ENCODE measurements at places on chromosomes 5 and 9.

- DNase-seq: no peak
Observed at GRCh38 chr9:26191711-26192110, 513.5 kb upstream of the TUSC1 start.

DNA sequence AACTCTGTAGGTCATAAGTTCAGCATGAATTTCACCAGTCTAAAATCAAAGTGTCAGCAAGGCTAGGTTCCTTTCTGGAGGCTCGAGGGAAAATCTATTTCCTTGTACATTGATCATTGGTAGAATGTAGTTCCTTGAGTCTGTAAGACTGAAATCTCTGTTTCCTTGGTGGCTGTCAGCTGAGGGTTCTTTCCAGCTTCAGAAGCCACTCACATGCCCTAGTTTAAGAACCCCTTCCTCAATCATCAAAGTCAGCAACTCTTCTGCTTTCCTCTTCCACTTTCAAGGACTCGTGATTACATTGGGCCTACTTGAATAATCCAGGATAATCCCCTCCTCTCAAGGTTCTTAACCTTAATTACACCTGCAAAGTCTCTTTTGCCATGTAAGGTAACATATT is 4.9 kb upstream of the SCAMP1 start:
- DNase-seq: no peak

GRCh38 chr9:135622415-135623020 is 16.8 kb downstream of the GLT6D1 start:
- DNase-seq: no peak

DNA sequence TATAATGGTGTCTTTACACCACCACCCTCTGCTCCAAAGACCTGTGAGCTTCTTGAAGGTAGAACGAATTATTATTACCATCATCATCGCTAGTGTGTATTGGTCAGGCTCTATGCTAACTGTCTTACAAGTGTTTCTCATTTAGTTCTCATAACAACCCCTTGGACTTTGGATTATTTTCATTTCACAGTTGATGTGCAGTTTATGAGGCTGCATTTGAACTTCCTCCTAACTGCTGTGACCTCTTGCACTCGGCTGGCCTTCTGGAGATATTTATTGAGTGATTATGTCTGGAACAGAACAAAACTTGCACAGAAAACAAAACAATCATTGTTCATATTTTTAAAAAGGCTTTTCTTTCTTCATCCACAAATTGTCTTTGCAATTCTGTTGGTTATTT is 306.3 kb upstream of the SGCD start:
- DNase-seq: no peak

DNA sequence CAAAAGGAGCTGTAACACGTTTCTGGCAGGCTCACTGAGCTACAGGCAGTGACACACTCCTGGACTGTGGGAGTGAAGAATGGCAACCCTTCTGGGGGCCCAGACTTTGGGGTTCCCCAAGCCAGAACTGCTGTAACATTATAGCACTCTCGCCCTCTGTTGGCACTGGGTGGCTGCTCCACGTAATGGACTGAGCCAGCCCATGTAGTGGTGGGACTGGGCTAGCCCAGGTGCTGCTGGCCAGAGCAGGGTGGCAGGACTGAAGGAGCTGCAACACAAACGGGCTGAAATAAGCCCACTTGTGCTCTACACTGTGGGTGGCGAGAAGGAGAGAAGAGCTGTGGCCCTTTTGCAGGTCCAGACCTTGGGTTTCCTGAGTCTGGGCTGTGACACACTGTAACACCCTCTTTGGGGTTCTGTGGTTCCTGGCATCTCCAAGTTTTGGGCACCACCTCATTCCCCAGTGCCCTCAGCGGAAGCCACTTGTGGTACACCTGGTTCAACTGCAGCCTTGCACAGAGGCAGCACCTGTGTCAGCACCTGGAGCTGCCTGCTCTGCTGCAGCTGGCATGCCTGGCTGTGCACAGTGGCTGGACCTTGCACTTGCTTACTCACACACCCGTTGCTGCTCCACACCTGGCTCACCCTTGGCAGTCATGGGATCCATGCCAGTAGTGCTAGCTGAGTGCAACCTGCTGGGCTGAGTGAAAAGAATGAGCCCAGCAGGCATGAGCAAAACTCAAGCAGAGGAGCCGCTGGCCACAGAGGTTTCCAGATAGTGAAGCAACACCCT is 95.0 kb upstream of the PRR16 start:
- DNase-seq: no peak

DNA sequence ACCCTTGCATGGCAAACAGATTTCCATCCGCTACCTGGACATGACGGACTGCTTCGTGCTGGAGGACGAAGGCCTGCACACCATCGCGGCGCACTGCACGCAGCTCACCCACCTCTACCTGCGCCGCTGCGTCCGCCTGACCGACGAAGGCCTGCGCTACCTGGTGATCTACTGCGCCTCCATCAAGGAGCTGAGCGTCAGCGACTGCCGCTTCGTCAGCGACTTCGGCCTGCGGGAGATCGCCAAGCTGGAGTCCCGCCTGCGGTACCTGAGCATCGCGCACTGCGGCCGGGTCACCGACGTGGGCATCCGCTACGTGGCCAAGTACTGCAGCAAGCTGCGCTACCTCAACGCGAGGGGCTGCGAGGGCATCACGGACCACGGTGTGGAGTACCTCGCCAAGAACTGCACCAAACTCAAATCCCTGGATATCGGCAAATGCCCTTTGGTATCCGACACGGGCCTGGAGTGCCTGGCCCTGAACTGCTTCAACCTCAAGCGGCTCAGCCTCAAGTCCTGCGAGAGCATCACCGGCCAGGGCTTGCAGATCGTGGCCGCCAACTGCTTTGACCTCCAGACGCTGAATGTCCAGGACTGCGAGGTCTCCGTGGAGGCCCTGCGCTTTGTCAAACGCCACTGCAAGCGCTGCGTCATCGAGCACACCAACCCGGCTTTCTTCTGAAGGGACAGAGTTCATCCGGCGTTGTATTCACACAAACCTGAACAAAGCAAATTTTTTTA is 242.9 kb downstream of the MARCHF11 start:
- DNase-seq: no peak

GRCh38 chr9:16029796-16030363 is 477.0 kb downstream of the CCDC171 start:
- DNase-seq: no peak

GRCh38 chr9:135226369-135227050 is 139.0 kb downstream of the OLFM1 start:
- DNase-seq: no peak

DNA sequence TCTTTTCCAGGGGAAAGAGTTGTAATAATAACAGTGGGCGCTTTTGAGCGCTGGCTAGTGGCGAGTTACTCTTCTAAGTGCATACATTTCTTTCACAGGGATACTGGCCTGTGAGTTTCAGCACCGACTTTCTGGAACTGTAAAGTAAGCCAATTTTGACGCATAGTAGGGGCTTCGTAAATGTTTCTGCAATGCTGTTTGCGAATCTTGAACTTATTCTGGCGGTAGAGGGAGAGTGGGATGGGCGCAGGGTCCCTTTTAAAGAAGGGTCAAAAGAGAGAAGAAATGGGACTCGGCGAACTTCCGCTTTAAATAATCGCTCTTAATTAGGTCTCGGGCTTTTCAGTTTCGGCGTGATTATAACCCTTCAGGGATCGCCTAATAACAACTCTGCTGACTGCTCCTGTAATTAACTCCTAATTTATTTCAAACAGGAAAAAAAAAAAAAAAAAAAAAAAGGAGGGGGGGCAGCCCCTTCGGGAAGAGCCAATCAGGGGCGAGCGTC is 351 bp upstream of the MSX2 start:
- no peak for DNase-seq
